Muscle of arm (tissue), 14 donors: ENCODE measurements at places on chromosomes 12 and 14. TPM values are rescaled to one million over a fixed set of nuclear protein-coding genes. Genes with fewer than 3 reads are reported as not detected.

The OR4N2 gene
- polyA plus RNA-seq = not detected

The UNC79 gene
- not detected for polyA plus RNA-seq

The PMEL gene
- 0.92 TPM for polyA plus RNA-seq

The RIMBP2 gene
- not detected for polyA plus RNA-seq

The KRT1 gene
- not detected for polyA plus RNA-seq

The PLBD1 gene
- polyA plus RNA-seq = 32.3 TPM

The SYCP3 gene
- polyA plus RNA-seq = not detected

The TMPRSS12 gene
- polyA plus RNA-seq = 0.09 TPM

The SLC24A4 gene
- 5.3 TPM for polyA plus RNA-seq

The MOK gene
- not detected for polyA plus RNA-seq

The CCDC177 gene
- not detected for polyA plus RNA-seq

The PLXNC1 gene
- not detected for polyA plus RNA-seq

The KRT2 gene
- not detected for polyA plus RNA-seq

The ITGA7 gene
- 421 TPM for polyA plus RNA-seq

The CCDC196 gene
- not detected for polyA plus RNA-seq

The PAH gene
- polyA plus RNA-seq = 0.32 TPM

The PDE3A gene
- 11.5 TPM for polyA plus RNA-seq

The DTX3 gene
- polyA plus RNA-seq = 30.1 TPM

The ADGRD1 gene
- 37.3 TPM for polyA plus RNA-seq

The MDM2 gene
- polyA plus RNA-seq = 84.4 TPM

The RABGGTA gene
- 13.5 TPM for polyA plus RNA-seq

The CREBL2 gene
- 11.0 TPM for polyA plus RNA-seq

The SLC25A47 gene
- 0.08 TPM for polyA plus RNA-seq

The MMAB gene
- polyA plus RNA-seq = 28.2 TPM

The BEGAIN gene
- polyA plus RNA-seq = 5.7 TPM
